ENCODE measurements at places on chromosomes 4 and X. TPM values are rescaled to one million over a fixed set of nuclear protein-coding genes. Genes with fewer than 3 reads are reported as not detected.

DNA sequence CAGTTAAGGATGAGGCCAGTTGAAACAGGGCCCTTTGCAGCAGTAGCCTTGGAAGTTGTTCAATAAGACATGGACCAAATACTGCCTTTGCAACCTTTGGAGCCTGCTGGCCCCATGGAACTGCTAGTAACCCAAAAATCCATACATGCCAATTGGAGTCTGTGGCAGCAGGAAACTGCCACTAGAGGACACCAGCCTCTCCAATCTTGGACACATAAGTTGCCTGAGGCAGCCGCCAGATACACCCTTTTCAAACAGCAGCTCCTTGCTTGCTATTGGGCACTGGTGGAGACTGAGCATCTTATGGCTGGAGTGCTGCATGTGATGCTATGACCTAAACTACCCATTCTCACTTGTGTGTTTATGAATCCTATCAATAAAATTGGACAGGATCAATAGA lies 14.8 kb upstream of the LAP3 start:
- no peaks in the 10 kb centered on the region for H3K27me3 ChIP-seq
- no peaks in the 10 kb centered on the region for H3K36me3 ChIP-seq
- no peak overlapping the region for H3K27ac ChIP-seq
- H3K4me3 ChIP-seq = no peak overlapping the region
- no peak for DNase-seq
- H3K4me1 ChIP-seq = no peaks in the 10 kb centered on the region

- DNase-seq = no peak
- H3K4me1 ChIP-seq = peaks cover 11% of the 10 kb centered on the region
- no peak overlapping the region for H3K4me3 ChIP-seq
- no peak overlapping the region for H3K27ac ChIP-seq
- no peaks in the 10 kb centered on the region for H3K36me3 ChIP-seq
These were observed 38.5 kb downstream of the HERC3 start for GRCh38 chr4:88630756-88631155.

Gene GRIA3
- total RNA-seq = 2.8 TPM

Gene SLC9B1
- total RNA-seq = not detected

Gene SASH3
- 31.0 TPM for total RNA-seq

Data from ascending aorta (tissue), 2 donors.